ENCODE measurements at places on chromosomes 12 and 14.

GRCh38 chr14:51730098-51730497, 78.4 kb downstream of the FRMD6 start:
- DNase-seq, result no peak

GRCh38 chr14:91246051-91246852, 1.7 kb upstream of the GPR68 start:
- peak; percentile 69 for DNase-seq

DNA sequence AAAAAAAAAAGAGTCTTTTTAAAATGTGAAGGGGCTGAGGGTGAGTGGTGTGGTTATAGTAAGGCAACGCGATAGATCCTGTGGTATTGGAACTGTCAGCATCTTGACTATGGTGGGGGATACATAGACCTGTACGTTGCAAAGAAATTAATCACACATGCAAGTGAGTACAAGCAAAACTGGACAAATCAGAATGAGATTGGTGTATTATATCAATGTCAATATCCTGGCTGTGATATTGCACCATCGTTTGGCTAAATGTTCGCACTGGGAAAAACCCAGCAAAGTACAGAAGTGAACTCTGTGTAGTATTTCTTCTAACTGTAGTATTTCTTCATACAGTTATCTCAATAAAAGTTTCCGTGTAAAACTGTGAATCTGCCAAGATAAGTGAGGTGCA, 67.9 kb downstream of the GCH1 start:
- no peak for DNase-seq

DNA sequence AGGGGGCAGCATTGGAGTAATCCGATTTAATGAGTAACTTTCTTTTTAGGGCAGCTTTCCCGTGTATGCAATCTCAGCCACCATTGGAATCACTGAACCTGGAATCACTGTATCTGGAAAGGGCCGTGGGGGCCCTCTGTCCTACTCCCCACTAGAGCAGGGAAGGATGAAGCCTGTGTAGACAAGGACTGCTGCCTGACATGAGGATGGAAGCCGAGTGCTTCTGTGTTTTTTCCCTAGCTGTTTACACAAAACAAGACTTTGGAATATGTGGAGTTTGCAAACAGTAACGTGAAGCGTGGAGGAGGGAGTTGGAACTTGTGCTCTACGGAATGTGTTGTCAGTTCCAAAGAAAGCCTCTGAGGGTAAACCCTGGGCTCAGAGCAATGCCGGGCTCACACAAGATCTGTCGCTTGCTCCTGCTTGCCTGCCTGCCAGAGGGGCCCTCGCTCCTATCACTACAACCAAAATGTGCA, 32.4 kb upstream of the HDAC7 start:
- DNase-seq, result no peak

DNA sequence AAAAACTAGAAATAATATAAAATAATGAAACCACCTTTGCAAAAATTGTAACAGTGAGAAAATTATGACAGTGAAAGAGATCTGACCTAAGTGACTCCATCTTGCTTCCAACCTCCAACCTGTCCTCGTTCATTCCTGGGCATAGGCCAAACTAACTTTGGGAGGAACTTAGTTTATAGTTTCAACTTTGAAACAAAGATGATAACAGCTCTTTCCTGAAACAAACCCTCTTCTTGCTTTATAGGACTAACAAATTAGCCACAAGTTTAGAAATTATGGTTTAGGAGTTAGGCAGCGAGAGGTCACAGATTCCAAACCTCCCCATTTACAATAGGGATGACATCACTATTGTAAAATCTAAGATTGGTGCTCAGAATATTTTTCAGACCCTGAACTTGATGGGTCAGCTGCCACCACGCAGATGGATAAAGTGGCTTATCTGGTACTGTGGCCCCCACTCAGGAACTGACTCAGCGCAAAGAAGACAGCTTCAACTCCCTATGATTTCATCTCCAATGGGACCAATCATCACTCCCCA, 32.8 kb upstream of the OR10AD1 start:
- DNase-seq, result no peak

- no peak for DNase-seq
Measured at GRCh38 chr14:105128059-105128458, 40.5 kb downstream of the JAG2 start.

GRCh38 chr12:53103860-53104305, 597 bp downstream of the SOAT2 start:
- DNase-seq, result peak; percentile 25

GRCh38 chr14:43161477-43161876, 1345.6 kb downstream of the FSCB start:
- DNase-seq, result no peak

DNA sequence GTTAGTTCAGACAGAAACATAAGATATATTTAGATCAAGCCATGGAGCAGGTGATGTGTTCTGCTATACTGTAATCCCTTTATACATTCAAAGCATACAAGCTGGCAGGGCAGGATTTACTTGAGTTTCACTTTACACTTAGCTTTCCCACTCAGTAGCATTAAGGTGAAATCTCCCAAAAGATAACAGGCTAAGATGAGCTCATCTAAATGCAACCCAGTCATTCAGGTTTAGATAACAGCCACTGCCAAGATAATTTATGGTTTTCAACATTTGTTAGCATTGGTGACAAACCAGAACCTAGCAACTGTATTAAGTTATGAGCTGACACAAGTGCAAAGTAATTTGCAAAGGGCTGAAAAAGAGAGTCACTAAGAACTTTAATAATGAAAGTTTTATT, 925.1 kb upstream of the ATXN7L3B start:
- no peak for DNase-seq

DNA sequence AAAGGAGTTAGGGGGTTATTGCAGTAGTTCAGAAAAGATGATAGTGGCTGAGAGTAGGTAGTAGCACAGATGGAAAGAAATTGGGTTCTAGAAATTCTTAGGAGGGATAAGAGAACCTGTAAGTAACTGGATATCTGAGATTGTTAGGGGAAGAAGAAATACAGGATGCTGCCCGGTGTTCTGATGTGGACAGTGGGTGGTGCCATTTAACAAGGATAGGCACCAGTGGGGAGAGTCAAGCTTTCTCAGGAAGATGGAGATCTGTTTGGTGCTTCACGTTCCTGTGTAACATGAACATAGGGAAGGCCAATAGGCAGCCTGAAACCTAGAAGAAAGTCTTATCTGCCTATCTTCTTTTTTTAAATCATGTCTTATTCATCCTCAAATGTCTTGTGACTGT, 245.9 kb downstream of the NPAS3 start:
- no peak for DNase-seq

DNA sequence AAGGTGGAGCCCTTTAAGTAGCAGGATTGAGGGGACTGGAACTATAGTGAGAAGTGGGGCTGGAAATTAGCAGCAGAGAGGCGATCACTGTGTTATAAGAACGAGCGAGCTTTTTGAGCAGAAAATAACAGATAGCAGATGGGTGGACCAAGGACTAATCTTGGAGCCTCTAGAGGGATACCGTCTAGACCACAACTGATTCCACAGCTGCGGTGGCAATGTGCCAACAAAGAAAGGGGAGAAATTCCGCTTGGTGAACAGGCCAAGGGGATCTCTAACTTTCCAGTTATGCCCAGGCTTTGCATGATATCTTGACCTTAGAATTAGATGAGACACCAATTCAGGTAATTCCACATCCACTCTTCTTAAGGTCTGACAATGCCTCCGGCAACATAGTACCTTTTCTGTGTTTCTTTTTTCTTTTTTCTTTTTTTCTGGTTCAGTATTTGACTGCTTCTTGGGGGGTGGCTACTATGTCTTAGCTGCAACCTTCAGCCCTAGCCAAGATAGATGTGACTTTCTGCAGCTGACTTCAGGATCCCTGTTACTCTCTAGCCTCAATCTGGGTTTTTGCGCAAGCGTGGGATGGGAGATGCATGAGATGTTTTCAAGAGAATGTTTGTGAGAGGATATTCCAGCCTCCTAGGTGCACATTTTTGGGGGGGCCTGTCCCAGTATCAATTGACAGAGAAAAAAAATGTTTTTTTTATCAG, 143.4 kb upstream of the CPSF6 start:
- DNase-seq, result no peak

GRCh38 chr14:91732859-91733477, 1.1 kb upstream of the CATSPERB start:
- no peak for DNase-seq

DNA sequence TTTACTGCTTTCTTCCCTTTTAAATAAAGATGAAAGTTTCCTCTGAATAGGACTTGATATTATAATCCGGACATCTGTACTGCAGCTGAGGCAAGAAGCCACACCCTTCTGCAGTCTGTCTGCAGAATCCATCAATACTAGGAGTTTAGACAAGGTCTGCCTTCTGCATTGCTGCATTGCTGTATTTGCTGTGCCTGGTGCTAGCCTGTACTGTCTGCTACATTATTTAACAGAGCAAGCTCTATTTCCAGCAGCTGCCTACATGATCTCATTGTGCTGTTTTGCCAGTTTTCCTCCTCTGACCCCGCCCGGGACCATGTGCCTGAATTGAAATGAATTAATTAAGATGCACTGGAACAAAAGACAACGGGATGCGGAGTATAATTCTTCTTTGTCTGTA, 1.7 kb downstream of the TUBA1A start:
- no peak for DNase-seq

DNA sequence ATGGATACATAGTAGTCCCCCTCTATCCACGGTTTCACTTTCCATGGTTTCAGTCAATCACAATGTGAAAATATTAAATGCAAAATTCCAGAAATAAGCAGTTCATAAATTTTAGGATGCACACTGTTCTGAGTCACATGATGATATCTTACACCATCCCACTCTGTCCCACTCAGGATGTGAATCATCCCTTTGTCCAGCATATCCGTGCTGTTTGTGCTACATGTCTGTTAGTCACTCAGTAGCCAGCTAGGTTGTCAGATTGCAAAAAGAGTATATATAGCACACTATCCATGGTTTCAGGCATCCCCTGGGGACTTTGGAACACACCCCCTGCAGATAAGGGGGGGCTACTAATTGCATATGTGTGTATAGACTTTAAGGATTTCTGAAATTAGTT, 8.1 kb upstream of the NAA30 start:
- no peak for DNase-seq

DNA sequence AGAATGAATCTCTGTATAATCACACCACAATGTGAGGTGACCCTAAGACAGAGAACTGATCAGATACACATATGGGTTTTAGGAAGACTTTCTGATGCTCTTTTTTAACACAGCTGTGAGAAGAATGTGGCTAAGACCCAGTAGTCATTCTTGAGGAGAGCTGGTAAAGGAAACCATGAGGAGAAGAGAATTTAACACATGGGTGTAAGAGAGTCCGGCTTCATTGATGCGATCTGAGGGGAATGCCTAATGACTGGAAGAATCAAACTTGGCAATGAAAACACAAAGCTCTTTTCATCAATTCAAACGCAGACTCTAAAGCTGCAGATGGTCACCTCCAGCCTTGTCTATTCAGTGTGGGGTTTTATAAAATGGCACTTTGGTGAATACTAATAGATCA, 79.3 kb downstream of the FOXA1 start:
- DNase-seq, result no peak

GRCh38 chr12:30661210-30661609, 34.5 kb downstream of the IPO8 start:
- DNase-seq, result no peak

- no peak for DNase-seq
Measured at GRCh38 chr12:93573552-93574223, 1.2 kb downstream of the SOCS2 start.

DNA sequence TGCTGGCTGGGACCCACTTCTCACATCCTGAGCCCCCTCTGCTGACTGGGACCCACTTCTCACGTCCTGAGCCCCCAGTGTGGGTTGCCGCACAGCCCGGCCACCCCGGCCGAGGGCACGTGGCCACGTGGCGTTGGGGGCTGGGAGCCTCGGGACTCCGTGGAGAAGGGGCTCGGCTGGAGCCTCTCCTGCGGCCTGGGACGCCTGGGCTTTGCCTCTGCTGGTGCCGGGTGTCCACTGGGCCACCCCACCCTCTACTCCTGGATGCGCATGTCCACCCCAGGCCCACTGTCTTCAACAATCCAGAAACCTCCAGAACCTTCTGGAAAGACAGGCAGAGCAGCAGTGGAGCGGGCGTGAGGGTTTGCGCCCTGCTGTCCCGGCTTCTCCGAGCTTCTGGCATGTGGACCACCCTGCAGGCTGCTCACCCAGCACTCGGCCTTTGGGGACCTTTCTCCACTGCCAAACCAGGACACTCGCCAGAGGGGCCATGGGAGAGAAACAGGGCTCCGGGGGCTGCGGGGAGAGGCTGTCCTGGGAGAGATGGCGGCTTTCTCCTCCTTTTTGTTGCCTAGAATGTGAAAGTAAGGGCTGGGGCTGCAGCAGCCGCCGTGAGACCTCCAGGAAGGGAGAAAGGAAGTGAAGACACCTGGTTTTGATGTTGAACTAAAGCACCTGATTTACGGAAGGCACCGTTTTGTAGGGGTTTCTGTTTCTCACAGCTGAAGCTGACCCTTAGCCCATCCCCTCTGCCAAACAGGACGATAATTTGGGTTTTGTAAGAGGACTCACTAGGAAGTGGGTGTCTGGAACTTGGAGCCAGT, 30.0 kb downstream of the NOC4L start:
- DNase-seq, result no peak

DNA sequence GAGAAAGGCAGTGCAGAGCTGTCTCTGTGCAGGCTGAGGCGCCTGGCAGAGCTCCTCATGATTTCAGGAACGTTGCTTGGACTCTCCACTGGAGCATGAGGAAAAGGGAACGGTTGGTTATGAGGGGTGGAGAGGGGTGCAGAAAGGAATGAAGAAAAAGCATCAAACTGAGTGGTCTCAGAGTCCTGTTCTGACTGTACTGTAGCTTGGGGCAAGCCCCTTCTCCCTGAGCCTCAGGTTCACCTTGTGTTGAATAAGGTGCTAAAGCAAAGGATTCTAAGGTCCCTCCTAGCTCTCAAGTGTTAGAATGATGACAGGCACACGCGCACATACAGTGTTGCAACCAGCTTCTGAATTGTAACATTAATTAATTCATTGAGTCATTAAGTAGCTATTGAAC, 125.2 kb upstream of the PARP11 start:
- no peak for DNase-seq

DNA sequence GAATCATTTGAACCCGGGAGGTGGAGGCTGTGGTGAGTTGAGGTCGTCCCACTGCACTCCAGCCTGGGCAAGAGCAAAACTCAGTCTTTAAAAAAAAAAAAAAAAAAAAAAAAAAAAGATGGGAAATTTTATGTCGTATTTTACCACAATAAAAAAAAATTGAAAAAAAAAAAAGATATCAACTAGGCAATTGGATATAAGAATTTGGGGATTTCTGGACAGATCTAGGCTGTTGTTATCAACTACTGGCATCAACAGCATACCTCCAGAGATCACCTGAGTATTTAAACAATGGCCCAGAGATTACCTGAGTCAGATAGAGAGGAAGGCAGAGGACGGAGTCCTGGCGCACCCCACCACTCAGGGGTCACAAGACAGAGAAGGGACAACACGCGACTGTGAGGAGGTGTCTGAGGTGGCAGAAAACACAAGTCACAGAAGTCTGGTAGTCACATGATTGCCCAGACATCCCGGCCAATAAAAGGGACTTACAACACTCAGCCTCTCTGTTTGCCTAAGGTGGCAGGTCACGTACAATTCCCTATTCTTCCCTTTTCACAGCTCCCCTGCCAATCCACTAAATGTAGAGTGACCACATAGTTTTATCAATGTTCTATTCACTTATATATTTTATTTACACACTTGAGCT, 1.8 kb downstream of the SPRING1 start:
- no peak for DNase-seq
